ENCODE measurements at places on chromosomes 1 and 21.

- DNase-seq = peak; percentile 25
Observed at GRCh38 chr1:198937231-198938031, 298.6 kb downstream of the PTPRC start.

DNA sequence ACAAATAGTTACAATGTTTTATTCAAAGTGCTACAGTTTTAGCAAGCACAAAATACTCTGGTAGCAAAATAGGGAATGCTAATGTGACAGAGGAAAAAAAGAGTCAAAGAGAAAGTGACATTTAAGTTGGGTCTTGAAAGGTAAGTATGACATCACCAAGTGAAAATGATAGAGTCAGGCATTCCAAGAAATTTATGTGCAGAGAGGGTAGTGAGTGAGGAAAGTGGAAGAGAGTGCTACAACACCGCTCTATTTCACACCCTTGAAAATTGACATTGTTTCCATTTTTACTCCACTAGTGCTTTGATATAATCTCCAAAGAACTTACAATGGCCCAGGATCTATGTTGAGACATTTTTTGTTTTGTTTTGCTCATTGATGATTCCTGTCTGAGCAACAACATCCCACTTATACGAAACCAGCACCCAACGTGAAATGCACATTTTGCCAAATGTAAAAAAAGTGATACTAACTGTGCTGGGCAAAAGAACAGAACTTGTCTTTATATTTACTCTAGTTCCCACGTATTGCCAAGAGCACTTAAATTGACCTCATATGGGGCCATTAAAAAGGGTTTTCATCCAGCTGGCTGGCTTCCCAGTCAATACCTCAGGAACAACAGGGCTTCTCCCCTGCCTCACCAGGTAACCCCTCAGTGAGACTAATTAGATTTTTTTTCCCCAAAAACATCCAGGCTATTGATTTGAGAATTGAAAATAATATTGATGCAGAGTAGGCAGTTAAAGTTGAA lies 206.3 kb upstream of the NR5A2 start:
- peak; percentile 22 for DNase-seq

- DNase-seq = no peak
Observed at GRCh38 chr1:162629077-162629627, 3.1 kb upstream of the DDR2 start.

DNA sequence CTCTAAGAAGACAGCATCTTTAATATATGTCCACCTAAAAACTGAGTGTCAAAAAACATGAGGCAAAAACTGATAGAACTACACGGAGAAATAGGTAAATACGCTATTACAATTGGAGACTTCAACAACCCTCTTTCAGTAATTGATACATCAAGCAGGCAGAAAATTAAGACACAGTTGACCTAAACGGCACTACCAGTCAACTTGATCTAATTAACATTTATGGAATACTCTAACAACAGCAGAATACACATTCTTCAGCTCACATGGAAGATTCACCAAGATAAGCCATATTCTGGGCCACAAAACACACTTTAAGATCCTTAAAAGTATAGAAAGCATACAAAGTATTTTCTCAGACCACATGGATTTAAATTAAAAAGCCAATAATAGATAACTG lies 137.6 kb downstream of the CLIC6 start:
- DNase-seq = no peak

DNA sequence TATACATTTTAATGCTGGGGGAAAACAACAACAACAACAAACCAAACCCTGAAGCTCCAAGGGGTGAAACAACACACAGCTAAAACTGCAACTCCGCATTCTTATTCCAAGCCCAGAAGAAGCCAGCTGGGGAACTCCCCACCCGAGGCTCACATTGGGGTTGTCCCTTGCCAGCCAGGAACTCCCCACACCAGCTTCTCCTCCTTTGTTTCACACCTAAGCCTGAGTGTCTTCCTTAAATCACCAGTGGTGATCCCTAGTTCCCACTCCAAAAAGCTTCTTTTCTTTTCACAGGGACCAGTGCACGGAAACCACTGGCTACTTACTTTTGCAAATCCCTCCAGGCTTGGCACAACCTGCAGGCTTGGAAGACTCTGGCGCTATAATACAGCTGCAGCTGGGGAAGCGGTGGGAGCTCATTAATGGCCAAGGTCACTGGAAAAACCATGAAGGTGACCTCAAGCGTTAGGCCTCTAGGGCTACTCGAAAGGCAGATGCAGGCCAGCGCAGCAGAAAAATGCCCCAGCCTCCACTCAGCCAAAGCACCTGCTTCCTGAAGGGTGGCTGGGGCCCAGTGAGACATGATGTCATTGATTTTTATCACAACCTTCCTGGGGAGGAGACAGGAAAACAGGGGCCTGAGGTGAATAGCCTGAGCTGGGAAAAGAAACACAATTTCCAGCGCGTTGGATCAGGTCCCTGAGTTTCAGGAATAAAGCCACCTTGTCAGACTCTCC lies 40.1 kb downstream of the TLR5 start:
- no peak for DNase-seq

- DNase-seq = peak; percentile 7
Observed at GRCh38 chr1:91613595-91613994, 112.9 kb downstream of the CDC7 start.

- DNase-seq = no peak
Observed at GRCh38 chr1:62794053-62794452, 10.1 kb downstream of the ATG4C start.

- DNase-seq = peak; percentile 37
Observed at GRCh38 chr1:75079538-75080290, 54.5 kb upstream of the LHX8 start.

DNA sequence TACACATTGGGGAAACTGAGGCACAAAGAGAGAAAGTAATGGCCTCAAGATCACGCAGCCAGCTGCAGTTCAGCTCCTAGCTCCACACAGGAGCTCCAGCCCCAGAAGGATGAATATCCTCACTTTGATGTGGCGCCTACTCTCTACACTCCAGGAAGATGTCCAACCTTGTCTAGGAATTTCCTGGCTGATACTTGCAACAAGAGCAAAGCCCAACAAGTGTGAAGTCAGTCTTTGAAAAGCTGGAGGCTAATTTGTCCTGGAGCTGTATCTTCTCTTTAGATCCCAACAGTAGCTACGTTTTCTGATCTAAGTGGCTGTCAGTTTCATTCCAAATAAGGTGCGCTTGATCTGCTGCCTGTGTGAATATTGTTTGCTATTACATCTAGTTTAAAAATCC lies 344.9 kb downstream of the PTPRU start:
- DNase-seq = no peak

DNA sequence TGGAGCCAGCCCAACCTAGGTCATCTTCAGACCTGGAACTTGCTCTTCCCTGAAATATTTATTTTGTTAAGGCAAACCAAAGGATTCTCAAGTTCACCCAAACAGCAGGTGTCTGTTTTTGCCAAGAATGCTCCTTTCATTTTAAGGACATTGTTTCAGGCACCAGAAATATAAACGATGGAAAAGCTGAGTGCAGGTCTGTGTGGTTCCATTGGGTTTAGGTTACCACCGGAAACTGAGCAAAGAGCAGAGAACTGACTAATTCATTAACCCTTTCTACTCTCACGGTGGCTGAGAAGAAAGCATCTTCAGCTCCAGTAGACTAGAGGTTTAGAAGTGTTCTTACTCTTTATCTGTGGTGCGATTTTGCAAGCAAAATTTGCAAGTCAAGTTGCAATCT lies 38.0 kb upstream of the ZC3H11B start:
- DNase-seq = no peak

DNA sequence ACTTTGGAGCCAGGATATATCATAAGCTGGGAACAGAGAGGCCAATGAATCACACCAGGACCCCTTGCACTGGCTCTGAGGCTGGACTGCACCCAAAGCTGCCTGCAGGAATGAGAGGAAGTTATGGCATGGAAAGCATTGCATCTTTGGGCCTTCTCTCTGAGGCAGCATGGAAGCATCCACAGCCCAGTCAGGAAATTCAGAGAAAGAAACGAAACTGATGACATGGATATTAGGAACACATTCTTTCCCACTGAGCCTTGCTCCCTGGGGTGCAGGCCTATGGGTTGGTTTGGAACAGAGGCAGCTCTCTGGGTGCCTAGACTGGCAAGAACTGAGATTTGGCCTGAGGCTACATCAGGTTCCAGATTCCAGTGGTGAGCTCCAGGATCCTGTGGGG lies 98.6 kb downstream of the NGF start:
- no peak for DNase-seq

- DNase-seq = no peak
Observed at GRCh38 chr1:26826261-26827105, at the start of gene ZDHHC18. TSS of gene ZDHHC18 (plus strand) at chr1:26826688. CDS start at chr1:26826805, 117 bp downstream.

DNA sequence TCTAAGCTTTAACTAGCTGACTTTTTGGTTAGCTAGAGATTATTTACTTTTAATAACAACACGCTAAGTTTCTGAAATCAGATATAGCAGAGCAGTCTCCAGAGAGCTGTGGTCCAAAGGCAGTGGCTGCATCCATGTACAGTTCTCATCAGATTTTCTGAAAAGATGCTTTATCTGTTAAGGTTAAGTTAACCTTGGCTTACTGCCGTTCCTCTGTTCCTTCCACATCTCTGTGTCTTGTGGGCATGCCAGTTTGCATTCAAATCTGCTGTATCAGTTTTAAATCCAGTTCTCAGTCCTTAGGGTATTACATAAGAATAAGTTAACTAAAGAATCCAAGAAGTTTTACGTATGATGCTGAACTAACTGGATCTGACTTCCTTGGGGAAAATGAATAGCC lies 46.8 kb downstream of the SPATA46 start:
- DNase-seq = no peak

DNA sequence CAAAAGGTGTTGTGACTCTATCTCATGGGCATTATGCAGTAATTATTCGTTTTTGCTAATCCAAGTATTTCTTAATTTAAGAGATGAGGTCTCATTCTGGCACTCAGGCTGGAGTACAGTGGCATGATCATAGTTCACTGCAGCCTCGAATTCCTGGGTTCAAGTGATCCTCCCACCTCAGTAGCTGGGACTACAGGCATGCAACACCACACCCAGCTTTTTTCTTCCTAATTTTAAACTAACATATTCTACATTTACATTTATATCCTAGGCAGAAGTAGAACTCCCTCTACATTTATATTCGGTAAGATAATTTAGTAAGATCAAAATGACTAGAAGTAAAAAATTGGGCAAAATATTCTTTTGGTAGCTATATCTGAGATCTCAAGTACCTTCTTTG lies 50.5 kb upstream of the RBM34 start:
- no peak for DNase-seq

DNA sequence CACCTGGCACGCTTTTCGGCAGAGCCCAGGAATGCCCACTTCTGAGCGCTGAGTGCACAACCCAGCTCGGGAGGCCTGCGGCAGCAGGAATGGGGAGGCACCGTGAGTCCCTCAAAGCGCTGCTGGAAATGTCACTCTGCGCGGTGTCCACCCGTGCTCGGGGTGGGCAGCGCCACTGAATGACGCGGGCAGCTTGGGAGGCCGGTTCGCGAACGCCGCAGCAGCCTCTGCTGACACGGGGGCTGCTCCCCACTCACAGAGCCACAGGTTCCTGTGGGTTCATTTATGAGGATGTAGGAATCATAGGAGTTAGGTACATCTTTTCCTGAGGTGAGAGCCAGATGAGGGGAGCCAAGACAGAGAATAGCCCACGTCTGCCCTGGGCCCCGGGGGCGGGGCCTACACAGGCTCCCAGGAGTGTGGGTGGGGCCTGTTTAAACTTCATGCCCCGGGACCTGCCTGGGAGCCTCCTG lies 146.7 kb upstream of the COL6A1 start:
- no peak for DNase-seq

DNA sequence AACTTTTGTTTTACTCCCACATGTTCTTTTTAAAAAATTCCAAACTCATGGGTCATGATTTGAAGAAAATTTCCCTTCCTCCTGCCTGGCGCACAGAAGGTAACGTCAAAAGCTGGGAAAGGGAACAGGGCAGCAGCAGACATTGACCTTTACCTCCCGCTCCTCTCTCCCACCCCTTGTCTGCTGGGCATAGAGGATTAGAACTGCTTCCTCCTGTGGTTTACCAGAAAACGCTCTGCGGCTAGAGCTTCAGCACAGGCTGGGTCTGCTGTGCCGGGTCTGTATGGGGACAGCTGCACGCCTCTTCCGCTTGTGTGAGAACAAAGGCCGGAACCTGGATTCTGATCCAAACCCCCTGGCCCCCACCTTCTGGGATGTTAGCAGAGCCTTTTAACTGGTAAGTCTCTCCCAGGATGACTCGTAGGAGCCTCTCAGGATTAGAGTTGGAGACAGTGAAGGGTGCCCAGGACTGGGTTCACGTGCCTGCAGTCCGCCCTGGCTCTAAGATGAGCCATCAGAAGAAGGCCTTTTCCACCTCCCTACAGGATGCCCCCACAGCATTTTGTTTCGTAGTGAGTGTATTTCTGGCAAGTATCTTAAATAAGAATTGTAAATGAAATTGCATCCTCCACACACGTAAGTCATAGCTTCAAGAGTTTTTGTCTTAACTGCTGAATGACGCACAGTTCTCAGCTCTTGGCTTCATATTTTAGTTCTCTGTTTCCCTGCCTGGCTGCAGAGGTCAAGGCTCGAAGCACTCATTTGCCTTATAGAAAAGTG lies 5.2 kb downstream of the H6PD start:
- no peak for DNase-seq

DNA sequence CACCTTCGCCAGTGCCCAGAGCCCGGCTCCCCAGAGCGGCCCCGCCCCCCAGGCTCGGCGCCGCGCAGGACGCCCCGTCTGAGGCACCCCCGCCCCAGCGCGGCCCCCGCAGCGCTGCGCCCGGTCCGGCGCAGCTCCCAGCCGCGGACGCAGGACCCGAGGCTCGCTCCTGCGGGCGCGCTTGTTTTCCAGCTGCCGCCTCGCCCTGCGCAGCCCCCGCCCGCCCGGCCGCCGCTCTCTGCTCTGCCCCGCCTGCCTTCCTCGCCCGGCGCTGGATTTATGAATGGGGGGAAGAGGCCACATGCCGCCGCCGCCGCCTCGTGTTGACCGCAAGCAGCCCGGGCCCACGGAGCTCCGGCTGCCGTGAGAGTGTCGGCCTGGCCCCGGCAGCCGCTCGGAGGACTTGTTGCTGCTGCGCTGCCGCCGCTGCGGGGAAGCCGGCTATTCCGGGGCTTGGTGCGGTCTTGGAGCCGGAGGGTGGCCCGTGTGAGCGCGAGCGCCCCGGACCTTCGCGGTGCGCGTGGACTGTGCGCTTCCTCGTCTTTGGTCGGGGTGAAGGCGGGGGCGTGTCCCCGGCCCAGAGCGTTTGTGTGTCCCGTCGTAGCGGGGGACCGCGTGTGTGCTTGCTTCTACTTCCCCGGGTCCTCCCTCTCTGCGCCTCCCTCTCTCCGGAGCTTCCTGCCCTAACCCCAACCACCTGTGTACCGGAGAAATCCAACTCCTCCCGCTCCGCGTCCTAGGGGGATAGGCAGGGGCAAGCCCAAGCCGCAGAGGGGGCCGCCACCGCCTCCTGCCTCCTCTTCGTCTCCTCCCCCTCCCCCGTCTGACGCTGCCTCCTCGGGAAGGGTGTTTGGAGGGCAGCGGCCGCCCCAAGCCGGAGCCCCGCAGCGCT lies 736 bp downstream of the KCNC4 start:
- DNase-seq = peak; percentile 27

GRCh38 chr1:78839704-78840277 lies 166.7 kb downstream of the ADGRL4 start:
- DNase-seq = peak; percentile 44

DNA sequence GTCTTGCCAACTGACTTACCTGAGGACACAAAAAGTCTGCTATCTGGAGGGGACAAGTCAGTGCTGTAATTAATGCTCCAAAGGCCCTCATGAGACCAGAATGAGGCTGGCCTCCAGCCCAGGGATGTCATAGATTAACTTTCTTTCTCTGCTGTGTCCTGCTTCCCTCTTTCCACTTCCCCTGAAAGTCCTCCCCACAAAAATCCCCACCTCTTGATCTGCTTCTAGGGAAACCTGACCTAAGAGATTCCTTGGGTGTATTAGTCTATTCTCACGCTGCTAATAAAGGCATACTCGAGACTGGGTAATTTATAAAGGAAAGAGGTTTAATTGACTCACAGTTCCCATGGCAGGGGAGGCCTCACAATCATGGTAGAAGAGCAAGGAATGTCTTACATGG lies 39.2 kb downstream of the RUNX3 start:
- DNase-seq = no peak

Measured in NCI-H748 treated with DMSO at 0.1 percent for 48 hours (cell line).